ENCODE measurements at places on chromosomes 7 and 10. TPM values are rescaled to one million over a fixed set of nuclear protein-coding genes. Genes with fewer than 3 reads are reported as not detected.

DNA sequence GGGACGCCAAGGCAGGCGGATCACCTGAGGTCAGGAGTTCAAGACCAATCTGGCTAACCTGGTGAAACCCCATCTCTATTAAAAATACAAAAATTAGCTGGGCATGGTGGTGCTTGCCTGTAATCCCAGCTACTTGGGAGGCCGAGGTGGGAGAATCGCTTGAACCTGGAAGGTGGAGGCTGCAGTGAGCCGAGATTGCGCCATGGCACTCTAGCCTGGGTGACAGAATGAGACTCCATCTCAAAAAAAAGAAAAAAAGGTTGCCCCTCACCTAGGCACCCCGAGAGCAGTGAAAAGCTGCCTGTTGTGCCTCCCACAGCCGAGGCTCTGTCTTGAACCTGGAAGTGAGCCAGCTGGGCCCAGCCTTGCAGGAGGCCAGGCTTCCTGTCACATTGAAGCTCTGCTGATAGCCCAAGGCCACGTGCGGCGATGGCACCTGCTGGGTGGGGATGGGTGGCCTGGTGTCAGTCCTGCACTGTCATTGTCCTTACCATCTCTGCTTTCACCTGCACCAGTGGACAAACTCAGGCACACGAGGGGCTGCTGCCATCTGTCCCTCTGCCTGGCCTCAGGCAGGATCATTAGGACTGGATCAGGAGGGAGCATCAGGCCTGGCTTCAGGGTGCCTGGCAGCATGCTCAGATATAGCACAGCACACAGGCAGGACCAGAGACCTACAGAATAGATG is 37.8 kb downstream of the DNAJB12 start:
- DNase-seq = peak; percentile 80

MSMB gene
- total RNA-seq = 5.3 TPM

GRCh38 chr7:116551692-116552091 is 26.9 kb downstream of the CAV1 start:
- no peak for DNase-seq

DNA sequence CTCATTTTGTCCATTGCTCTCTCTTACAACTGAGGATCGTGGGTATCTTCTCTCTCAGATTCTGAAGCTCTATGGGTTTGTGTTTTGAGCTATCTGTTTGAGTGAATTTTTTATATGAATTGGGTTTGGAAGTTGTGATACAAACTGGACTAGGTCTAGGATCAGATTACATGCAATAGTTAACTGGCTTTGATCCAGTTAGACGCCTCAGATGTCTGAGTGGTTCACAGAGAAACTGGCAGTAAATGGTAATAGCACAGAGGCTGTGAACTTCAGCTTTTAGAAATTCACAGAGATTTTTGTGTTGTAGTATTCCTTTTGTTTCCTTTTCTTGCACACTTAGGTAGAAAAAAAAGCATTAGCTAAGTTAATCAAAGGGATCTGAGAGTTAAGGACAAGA is 12.7 kb upstream of the DNMBP start:
- no peak for DNase-seq

NUTM2E gene
- total RNA-seq = not detected

TRIM50 gene
- not detected for total RNA-seq

DNA sequence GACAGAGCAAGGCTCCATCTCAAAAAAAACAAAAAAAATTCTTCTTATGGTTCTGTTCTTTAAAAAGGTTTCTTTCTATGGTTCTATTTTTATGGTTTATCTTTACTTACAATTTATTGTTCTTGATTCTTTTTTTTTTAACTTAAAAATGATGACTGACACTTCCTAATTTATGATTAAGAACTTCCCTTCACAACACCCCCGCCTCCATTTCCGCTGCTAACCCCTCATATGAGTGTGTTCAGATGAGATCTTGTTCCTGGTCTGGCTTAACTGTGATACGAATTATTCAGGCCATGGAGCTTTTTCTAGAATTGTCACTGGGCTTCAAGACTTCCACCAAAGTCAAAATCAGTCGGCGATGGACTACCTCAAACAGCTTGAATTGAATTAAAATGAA is 33.9 kb downstream of the PTER start:
- no peak for DNase-seq

SPACDR gene
- 1.7 TPM for total RNA-seq

GRCh38 chr10:3076138-3076537 is 8.8 kb downstream of the PFKP start:
- DNase-seq = no peak

DNA sequence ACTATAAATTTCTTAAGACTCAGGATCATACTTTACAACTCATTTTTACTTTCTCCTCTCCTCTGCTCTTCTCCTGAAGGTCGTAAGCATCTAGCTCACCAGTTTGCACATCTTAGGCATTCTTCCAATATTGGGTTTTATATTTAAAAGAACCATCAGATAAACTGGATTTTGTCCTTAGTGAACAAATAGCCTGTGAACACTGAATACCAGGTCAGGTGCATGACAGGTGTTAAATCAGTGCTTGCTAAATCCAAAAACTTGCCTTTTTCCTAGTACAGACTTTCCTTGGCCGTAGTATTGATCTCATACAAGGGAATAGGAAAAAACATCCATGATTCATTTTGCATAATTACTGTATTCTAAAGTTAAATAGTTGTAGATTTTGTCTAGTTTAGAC is 53.0 kb downstream of the ARMC3 start:
- DNase-seq = no peak

WDFY4 gene
- total RNA-seq = 44.4 TPM

CHAT gene
- total RNA-seq = not detected

WASHC2A gene
- 59.6 TPM for total RNA-seq

DNA sequence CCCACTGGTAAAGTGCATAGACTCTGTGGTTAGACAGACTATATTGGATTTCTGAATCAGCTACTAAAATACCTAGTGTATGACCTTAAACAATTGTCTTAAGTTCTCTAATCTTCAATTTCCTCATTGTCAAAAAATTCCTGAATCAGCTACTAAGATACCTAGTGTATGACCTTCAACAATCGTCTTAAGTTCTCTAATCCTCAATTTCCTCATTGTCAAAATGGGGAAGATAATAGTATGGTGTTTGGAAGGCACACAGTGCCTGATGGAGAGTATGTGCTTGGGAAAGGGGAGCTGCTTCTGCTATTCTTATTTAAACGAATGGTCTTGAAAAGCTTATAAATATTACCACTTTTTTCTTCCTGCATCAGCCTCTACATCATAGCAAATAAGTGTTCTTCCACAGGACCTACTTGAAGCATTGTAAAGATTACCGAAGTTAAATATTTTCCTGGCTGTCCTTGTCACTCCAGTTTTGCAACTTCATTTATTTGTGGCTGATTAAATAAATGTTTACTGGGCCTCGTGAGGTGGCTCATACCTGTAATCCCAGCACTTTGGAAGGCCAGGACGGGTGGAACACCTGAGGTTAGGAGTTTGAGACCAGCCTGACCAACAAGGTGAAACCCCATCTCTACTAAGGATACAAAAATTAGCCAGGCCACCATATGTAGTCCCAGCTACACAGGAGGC is 64.4 kb upstream of the ITGA8 start:
- no peak for DNase-seq

AMPH gene
- 1.2 TPM for total RNA-seq

- peak; percentile 70 for DNase-seq
Observed at GRCh38 chr10:124090601-124091209, 2.7 kb downstream of the CHST15 start.

- DNase-seq = no peak
Observed at GRCh38 chr10:111211706-111212105, 134.9 kb downstream of the ADRA2A start.

- DNase-seq = no peak
Observed at GRCh38 chr7:106520962-106521514, 139.9 kb downstream of the CCDC71L start.

- no peak for DNase-seq
Observed at GRCh38 chr7:67705850-67706249, 709.2 kb downstream of the TYW1 start.

Measured in lower lobe of right lung (tissue), 2 donors.